ENCODE measurements at places on chromosomes 6 and 20.

DNA sequence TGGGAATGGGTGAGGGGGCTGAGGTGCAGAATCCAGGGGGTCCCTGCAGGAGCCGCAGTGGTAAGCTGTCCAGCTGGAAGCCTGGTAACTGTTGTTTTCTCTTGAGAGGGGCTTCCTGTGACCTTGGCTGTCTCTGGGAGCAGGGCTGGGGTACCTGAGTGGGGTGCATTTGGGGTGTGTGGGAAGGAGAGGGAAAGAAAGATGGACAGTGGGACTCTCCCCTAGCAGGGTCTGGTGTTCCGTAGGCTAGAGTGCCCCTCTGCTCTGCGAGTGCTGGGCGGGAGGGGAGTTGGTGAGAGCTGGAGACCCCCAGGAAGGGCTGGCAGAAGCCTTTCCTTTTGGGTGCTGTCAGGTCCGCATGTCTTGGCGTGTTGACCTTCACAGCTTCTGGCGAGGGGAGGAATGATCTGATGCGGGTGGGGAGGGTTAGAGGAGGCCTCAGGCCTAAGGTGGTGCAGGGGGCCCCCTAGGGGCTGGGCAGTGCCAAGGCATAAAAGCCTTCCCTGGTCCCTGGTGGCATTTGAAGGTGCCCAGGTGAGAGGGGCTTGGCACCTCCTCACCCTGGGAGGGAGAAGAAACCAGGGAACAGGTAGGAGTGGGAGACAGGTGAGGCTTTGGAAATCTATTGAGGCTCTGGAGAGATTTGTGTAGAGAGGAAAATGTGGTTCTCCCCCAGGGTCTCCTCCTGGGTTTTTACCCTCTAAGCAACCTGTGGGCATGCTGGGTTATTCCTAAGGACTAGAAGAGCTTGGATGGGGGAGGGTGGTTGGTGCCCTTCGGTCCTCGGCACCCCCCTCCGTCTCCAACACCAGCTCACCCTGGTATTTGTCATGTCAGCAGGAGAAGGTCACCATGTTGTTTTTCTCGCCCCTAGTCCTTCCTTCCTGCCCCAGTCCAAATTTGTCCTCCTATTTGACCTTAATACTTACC is 3.3 kb downstream of the VEGFA start:
- DNase-seq: peak; percentile 81

DNA sequence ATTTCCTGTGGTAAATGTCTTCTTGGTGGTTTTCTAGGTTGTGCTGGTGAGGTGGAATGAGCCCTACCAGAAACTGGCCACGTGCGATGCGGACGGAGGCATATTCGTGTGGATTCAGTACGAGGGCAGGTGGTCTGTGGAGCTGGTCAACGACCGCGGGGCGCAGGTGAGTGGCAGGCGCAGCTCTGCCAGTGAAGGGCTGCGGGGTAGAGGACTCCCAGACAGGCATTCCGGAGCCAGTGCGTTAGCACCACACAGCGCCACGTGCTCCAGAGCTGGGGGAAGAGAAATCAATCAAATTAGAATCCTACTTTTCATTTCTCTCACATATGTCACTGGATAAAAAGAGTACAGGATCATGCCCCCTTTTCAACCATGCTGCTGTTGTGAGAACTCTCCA is 100.8 kb downstream of the TULP4 start:
- no peak for DNase-seq

- no peak for DNase-seq
These were observed 101.4 kb downstream of the KIF13A start for GRCh38 chr6:17885889-17886576.

DNA sequence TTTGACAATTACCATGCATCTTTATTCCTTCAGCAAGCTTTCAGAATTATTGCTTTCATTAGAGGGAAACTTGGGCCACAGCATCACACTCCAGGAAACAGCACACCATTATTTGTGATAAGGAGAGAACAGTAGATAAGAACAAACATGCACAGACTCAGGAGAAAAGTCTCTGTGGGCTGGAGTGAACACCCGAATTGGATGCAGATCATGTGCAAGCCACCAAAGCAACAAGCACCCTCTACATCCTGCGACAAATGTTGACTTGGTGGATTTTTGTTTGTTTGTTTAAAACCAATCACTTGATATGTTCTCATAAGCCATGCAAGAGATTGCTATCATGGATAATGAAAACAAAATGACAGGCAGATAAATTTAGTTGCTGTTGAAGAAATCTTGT is 67.7 kb upstream of the ZFP64 start:
- no peak for DNase-seq

- DNase-seq: no peak
These were observed 5.2 kb downstream of the EBF4 start for GRCh38 chr20:2697768-2698167.

DNA sequence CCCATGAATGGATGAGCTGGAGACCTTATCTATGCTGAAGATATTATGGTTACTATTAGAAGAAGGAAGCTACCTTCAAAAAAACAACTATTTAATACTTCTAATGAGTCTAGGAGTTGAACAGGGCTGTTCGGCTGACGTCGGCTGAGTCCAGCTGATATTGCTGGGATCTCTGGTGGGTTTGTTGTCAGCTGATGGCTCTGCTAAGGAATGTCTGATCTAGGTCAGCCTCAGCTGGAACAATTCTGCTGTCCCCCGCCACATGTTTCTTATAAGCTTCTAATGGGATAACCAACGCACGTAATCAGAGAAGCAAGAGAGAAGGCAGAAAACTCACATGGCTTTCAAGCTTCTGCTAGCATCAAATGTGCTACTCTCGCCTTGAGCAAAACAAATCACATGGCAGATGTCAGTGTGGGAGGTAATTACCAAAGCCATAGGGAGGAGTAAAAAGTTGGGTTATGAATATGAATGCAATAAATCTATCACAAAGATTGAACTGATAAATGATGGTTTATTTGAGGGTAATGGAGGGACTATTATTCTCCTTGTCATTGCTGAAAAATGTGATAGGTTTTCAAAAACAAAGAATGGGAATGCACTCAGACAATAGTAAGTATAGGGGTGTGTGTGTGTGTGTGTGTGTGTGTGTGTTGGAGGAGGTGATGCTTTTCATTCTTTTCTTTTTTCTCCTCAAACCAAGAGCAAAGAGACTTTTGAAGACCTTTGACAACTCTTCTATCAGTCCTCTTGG is 71.5 kb downstream of the BTBD3 start:
- DNase-seq: no peak

- DNase-seq: no peak
These were observed 28.1 kb downstream of the TAF8 start for GRCh38 chr6:42078386-42078785.

GRCh38 chr20:41577129-41578009 is 40.8 kb downstream of the CHD6 start:
- DNase-seq: no peak

GRCh38 chr6:30834646-30835045 is 49.7 kb upstream of the DDR1 start:
- DNase-seq: no peak

GRCh38 chr6:37050045-37050853 is 44.8 kb downstream of the FGD2 start:
- peak; percentile 84 for DNase-seq

DNA sequence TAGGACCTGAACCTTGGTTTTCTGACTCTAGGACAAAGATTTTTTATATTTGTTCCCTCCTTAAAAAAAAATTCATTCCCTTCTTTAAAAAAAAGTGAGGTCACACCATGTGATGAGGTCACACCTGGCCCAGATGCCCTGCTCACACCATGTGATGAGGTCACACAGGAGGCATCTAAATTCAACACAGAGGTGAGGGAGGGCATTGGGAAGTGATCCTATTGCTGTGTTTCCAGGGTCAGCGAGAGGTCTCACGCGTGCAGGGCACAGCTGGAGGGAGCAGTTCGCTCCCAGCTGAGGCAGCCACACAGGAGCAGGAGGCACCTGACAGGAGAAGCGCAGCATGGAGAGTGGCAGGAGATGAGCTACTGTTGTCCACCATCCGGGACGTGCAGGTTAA is 92.5 kb downstream of the SLC22A23 start:
- DNase-seq: no peak

DNA sequence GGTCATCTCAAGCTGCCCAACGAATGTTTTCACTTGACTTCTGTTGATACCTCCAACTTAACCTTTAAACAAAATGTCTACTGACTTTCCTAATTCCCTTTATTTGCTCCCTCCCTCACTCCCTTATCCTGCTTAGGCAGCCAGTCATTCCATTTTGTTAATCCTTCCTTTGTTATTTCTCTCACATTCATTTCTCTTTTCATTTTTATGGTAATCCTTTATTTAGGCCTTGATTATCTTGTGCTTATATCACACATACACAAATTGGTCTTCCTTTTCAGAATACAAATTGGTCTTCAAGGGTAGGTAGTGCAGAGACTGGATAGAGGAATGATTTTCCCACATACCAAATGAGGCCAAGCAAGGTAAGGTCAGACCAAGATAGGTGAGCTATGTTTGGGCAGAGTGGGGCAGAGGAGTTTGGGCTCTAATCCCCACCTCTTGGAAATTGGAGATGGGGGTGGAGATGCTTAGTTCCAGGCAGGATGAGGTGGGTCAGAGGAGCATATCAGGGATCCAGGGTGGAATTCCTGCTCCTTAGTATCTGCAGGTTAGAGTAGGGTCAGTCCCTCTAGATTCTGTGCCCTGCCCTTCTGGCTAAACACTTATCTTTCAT is 2.0 kb upstream of the SPACA1 start:
- no peak for DNase-seq
